ENCODE measurements at places on chromosomes 3 and 15. TPM values are rescaled to one million over a fixed set of nuclear protein-coding genes. Genes with fewer than 3 reads are reported as not detected.

The TUSC7 gene
- not detected for total RNA-seq

The MUC20 gene
- 12.7 TPM for total RNA-seq

The HYAL2 gene
- total RNA-seq, result 44.0 TPM

The ZCWPW2 gene
- total RNA-seq, result 4.6 TPM

The MAP2K5 gene
- 17.3 TPM for total RNA-seq

The GCHFR gene
- total RNA-seq, result 2.9 TPM

The NUP210 gene
- total RNA-seq, result 3.3 TPM

The ST8SIA2 gene
- 2.2 TPM for total RNA-seq

The STRC gene
- 0.05 TPM for total RNA-seq

The SI gene
- total RNA-seq, result not detected

The GOLGA8S gene
- total RNA-seq, result 0.21 TPM

The PCSK6 gene
- 14.1 TPM for total RNA-seq

The GABRA5 gene
- 0.85 TPM for total RNA-seq

The ROPN1 gene
- not detected for total RNA-seq

The GOLGA6L9 gene
- 7.3 TPM for total RNA-seq

The XYLB gene
- 8.1 TPM for total RNA-seq

The CPLX3 gene
- total RNA-seq, result not detected

The NRG4 gene
- 6.1 TPM for total RNA-seq

The TF gene
- total RNA-seq, result 1.2 TPM

The AADACL2 gene
- 0.48 TPM for total RNA-seq

The LRRC2 gene
- total RNA-seq, result 4.3 TPM

The MRPS25 gene
- total RNA-seq, result 19.8 TPM

The GABRR3 gene
- 0.11 TPM for total RNA-seq

The LRTM1 gene
- total RNA-seq, result 13.4 TPM

The RBSN gene
- total RNA-seq, result 34.5 TPM

The ISLR gene
- total RNA-seq, result 110 TPM

The C3orf22 gene
- total RNA-seq, result not detected

Measured in urinary bladder (tissue), 4 donors.